ENCODE measurements at places on chromosomes 11 and 22. TPM values are rescaled to one million over a fixed set of nuclear protein-coding genes. Genes with fewer than 3 reads are reported as not detected.

Gene KCNJ11
- 2.0 TPM for total RNA-seq

DNA sequence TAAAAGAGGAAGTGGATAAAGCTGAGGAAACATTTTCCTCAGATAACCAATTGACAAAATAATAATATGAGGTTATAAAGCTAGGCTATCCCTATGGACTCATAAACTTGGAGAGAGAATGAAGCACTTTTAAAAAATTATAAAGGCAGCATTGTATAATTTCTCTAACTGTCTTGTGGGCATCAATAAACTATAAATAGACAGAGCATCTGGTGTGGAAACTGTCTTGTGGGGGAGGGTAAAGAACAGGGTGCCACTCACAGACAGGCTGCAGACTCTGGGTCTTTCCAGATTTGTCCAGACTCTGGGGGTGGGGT lies 333.5 kb downstream of the BUD13 start:
- DNase-seq: no peak
- no peak overlapping the region for H3K27ac ChIP-seq
- H3K36me3 ChIP-seq: no peaks in the 10 kb centered on the region
- H3K4me1 ChIP-seq: no peaks in the 10 kb centered on the region
- H3K27me3 ChIP-seq: no peaks in the 10 kb centered on the region
- no peak overlapping the region for H3K4me3 ChIP-seq

DNA sequence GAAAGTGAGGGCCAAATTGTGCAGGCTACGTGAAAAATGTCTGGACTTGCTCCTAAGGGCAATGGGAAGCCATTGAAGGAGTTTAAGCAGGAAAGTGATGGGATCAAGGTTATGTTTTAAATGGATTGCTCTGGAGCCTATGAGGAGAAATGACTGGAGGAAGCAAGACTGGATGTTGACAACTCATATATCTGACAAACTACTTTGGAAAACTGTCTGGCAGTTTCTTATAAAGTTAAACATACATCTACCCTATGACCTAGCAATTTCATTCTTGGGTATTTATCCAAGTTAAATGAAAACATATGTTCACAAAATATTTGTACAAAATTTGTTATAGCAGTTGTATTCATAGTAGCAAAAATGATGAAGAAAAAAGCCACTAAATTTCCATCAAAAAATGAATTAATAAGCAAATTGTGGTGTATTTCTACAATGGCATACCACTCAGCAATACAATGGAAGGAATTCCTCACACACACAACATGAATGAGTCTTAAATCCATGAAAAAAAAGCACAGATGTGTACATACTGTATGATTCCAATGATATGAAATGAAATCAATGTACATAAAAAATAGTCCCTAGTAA lies 24.1 kb downstream of the FZD4 start:
- H3K4me3 ChIP-seq: no peak overlapping the region
- no peaks in the 10 kb centered on the region for H3K36me3 ChIP-seq
- H3K27me3 ChIP-seq: no peaks in the 10 kb centered on the region
- H3K27ac ChIP-seq: peak overlapping the region; percentile 54
- H3K4me1 ChIP-seq: peaks cover 25% of the 10 kb centered on the region

Gene NPAS4
- total RNA-seq: not detected

Gene UPK3A
- total RNA-seq: not detected

DNA sequence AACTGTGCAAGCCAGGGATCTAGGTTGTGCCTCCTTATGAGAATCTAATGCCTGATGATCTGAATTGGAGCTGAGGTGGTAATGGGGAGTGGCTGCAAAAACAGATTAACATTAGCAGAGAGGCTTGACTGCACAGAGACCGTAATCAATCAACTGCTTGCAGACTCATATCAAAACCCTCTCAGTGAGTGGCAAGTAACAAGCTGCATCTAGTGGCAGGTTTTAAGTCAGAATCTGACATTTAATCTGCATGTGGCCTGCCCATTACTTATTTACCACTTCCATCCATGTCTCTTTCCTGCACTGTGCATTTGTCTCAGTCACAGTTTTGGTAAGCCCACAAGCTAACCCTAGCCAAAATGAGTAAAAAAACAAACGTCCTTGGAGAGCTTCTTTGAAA lies 11.2 kb downstream of the C11orf58 start:
- H3K36me3 ChIP-seq: no peaks in the 10 kb centered on the region
- DNase-seq: no peak
- H3K27me3 ChIP-seq: no peaks in the 10 kb centered on the region
- H3K4me3 ChIP-seq: no peak overlapping the region

DNA sequence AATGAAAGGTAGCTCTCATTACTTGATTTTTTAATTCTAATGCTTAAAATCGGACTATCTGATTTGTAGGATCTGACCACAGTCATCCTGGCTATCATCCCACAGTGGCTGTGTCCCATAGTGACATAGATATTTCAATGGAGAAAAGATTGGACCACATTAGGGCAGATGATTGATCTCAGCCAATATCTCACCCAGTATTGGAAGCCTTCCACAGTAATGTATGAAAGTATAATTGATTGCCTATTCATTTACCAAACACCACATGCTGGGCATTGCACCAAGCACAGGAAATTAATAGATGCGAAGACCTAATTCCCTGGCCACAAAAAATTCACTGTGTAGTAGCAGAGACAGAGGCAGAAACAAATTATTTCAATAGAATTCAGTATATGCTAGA lies 37.6 kb downstream of the FZD4 start:
- no peaks in the 10 kb centered on the region for H3K36me3 ChIP-seq
- H3K27me3 ChIP-seq: no peaks in the 10 kb centered on the region
- no peak overlapping the region for H3K27ac ChIP-seq
- H3K4me3 ChIP-seq: no peak overlapping the region
- H3K4me1 ChIP-seq: peaks cover 3% of the 10 kb centered on the region

DNA sequence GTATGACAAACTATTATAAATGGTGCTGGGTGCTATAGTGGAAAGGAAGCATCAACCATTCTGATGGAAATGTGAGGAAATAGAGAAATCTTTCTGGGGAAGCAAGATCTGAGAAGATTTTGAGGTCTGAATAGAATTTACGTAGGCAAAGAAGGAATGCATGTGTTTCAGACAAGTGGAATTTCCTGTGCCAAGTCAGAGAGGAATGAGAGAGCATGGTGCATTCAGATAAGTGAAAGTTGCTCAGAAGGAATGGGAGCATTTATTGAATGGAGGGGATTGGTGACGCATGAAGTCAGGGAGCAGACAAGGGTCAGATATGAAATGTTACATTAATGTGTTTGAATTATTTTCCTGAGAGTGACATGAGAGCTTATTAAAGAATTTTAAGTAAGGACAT lies 725.5 kb downstream of the METTL15 start:
- DNase-seq: no peak
- H3K36me3 ChIP-seq: no peaks in the 10 kb centered on the region
- no peaks in the 10 kb centered on the region for H3K27me3 ChIP-seq
- H3K4me3 ChIP-seq: no peak overlapping the region
- no peak overlapping the region for H3K27ac ChIP-seq

DNA sequence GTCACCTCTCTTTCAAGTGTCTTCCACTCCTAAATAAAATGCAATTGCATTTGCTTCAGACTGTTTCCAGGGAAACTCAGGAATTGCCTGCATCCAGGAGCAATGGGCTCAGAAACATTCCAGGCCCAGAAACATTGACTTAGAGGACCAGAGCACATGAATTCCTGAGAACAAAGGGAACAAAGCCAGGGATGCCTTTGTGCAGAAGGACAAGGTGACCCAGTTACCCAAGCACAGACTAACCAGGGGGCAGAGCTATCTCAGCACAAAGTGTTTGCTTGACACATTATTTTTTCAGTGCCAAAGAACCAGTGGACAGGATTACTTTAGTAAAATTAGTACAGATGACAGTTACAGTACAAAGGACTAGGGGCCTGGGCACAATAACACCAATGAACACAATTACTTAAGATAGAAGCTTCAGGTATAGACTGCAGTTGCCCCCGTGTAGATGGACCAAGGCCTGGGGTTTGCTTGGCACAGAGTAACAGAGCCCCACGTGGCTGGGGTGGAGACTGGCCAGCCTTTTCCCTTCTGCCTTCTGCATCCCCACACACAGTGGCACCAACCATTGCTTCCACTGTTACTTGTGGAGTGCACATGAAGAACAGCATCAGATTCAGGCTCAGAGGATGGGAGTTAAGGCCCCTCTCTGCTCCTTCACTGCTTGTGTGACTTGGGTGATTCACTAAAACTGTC lies 500.8 kb downstream of the INSC start:
- H3K4me3 ChIP-seq: no peak overlapping the region
- no peaks in the 10 kb centered on the region for H3K36me3 ChIP-seq
- no peaks in the 10 kb centered on the region for H3K4me1 ChIP-seq
- no peak overlapping the region for H3K27ac ChIP-seq

GRCh38 chr11:131064373-131064991 lies 148.2 kb upstream of the SNX19 start:
- DNase-seq: peak; percentile 49
- no peaks in the 10 kb centered on the region for H3K36me3 ChIP-seq
- H3K4me1 ChIP-seq: no peaks in the 10 kb centered on the region
- H3K27ac ChIP-seq: no peak overlapping the region
- H3K4me3 ChIP-seq: no peak overlapping the region
- H3K27me3 ChIP-seq: peaks cover 4% of the 10 kb centered on the region

DNA sequence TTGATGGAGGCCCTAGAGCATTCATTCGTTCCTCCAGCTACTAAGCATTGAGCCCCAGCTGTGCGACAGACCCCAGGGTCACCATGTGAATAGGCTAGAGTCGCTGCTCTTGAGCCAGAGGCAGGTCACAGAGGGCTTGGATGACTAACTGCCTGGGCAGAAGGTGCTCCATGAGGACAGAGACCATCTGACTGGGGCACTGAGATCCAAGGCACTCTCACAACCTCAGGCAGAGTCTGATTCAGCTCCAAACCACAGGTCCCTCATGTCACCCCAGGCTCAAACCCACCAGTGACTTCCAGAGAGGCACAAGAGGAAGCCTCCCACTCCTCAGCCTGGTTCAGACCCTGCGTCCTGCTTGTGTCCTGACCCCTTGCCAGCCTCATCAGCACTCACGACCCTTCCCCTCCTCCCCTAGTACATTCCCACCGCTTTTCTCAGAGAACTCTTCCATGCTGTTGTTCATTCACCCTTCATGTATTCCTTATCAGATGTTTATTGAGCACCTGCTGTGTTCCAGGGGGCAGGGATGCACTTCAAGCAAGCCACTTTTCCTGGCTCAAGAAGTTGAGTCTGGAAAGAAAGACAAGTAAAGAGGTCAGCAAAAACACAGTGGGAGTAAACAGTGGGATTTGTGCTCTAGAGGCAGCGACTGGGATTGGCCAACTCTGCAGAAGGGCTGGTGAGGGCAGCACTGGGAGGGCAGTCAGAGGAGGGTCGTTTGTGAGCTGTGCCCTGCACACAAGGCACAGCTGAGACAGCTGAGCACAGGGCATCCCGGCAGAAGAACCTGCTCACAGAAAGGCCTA lies 9.3 kb downstream of the OAF start:
- no peak overlapping the region for H3K27ac ChIP-seq
- no peak overlapping the region for H3K4me3 ChIP-seq
- peaks cover 46% of the 10 kb centered on the region for H3K4me1 ChIP-seq
- peak; percentile 72 for DNase-seq
- no peaks in the 10 kb centered on the region for H3K36me3 ChIP-seq

DNA sequence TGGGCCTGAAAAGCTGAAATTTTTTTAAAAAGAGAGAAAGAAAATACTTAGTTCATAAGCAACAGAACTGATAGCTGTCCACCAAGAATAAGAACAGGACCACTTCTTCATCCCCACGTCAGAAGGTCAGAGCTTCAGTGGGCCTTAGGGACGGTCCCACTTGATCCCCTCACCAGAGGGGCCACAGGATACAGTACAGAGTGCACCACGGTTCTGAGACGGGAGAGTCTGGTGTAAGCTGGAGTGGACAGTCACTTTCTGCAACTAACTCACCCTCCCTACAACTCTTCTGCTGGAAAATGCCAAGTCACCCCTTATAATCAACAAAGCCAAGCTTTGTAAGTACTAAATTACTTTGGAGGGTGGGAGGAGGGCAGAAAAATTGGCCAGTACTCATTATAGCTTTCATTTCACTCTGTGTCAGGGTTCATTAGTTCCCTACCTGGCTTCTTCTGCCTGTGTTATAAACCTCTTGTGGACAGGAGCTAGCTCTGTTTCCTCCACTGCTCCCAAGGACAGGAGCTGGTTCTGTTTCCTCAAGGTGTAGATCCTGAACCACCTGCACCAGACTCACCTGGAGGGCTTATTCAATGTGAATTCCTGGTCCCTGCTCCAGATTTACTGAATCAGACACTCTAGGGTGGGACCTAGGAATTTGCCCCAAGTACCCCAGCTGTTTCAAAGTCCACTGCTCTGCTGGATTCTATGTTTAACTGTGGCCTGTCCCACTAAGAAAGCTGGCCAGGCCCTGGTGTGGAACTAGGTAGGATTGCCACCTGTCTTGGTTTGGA lies 39.6 kb downstream of the SCGB1A1 start:
- H3K27me3 ChIP-seq: no peaks in the 10 kb centered on the region
- H3K4me1 ChIP-seq: no peaks in the 10 kb centered on the region
- no peak overlapping the region for H3K27ac ChIP-seq
- H3K36me3 ChIP-seq: no peaks in the 10 kb centered on the region
- DNase-seq: no peak

Gene LIN7C
- total RNA-seq: 25.5 TPM

DNA sequence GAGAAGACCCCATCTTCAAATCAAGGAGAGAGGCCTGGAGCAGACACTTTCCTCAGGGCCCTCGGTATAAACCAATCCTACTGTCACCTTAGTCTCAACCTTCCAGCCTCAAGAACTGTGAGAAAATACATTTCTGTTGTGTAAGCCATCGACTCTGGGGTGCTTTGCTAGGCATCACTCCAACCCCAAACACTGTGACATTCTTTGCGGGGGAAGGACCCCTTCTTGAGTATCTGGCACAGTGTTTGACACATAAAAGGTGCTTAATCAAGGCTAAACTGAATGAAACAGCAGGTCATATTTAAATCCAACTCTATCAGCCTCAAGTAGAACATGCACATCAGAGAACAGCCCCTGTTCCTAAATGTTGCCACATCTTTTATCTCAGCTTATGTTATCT lies 558.1 kb downstream of the INSC start:
- no peaks in the 10 kb centered on the region for H3K36me3 ChIP-seq
- no peak for DNase-seq
- no peaks in the 10 kb centered on the region for H3K27me3 ChIP-seq
- H3K27ac ChIP-seq: no peak overlapping the region

Gene MS4A14
- 3.0 TPM for total RNA-seq

Gene KDM4E
- not detected for total RNA-seq

DNA sequence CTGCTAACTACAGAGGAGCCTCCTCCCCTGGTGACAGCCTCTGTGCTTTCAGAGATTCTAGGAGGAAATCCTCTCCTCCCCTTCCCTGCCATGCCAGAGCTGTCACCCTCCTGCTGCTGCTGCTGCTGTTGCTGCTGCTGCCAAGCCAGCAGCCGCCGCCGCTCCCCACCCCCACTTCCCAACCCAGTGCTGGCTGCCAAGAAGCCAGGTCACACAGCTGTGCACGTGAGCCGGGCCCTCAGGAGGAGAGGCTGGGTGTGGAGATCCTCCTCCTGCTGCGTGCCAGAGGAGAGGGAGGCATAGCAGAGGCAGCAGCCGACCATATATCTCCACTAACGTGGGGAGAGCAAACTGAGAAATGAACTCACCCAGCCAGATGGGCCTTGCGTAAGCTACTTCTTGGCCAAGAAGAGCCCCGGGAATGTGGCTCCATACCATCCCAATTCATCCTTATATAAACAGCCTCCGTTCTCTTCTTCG lies 12.4 kb downstream of the CRY2 start:
- peak overlapping the region; percentile 87 for H3K27ac ChIP-seq
- peak; percentile 97 for DNase-seq
- H3K4me1 ChIP-seq: peaks cover 51% of the 10 kb centered on the region
- H3K27me3 ChIP-seq: no peaks in the 10 kb centered on the region
- H3K36me3 ChIP-seq: no peaks in the 10 kb centered on the region
- no peak overlapping the region for H3K4me3 ChIP-seq

Gene BRSK2
- 1.1 TPM for total RNA-seq

Gene CLTCL1
- 13.2 TPM for total RNA-seq

Gene PGM2L1
- 4.2 TPM for total RNA-seq
